Hematopoietic multipotent progenitor cell treated with erythropoietin and hydrocortisone succinate and interleukin-3 and kit ligand, for 4 days (in vitro differentiated cells): ENCODE measurements at places on chromosomes 12 and 14.
A peak's percentile ranks its signal among the peaks of the same experiment; 100 is the strongest.

DNA sequence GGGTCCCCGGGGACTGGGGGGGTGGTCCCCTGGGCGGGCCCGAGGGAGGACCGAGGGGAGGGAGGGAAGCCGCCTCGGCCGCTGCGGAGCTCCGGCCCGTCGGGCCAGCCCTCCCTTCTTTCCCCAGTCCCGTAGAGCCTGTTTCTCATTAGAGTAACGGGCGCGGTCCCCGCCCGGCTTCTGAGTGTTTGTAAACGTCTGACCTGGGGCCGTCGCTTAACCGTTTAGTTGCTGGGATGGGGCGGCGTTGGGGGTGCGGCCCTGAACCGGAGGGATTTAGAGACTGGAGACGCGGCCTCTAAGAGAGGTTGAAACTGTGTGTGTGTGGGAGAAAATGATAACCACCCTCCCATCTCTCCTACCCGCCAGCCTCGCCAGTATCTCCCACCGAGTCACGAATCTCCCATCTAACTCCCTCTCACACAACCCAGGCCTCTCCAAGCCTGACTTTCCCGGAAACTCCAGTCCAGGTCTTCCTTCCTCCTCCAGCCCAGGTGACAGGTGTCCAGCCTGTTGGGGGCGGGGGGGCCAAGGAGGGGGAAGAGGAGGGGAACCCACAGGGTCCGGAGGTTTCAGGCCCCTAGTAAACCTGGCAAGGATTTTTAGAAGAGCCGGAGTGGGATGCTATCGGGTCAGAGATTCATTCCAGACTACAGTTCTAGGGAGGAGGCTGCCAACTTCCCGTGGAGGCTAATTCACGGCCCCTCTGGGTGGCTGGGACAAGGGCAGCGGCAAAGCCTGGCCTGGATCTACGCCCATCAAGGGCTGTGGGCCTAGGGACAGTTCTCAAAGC, 1.1 kb upstream of the NFATC4 start:
- DNase-seq, result peak; percentile 87

- peak; percentile 71 for DNase-seq
These were observed 411 bp downstream of the BTBD7 start for GRCh38 chr14:93332397-93332852.

GRCh38 chr12:83823386-83824045, 1089.1 kb downstream of the SLC6A15 start:
- DNase-seq, result peak; percentile 63

DNA sequence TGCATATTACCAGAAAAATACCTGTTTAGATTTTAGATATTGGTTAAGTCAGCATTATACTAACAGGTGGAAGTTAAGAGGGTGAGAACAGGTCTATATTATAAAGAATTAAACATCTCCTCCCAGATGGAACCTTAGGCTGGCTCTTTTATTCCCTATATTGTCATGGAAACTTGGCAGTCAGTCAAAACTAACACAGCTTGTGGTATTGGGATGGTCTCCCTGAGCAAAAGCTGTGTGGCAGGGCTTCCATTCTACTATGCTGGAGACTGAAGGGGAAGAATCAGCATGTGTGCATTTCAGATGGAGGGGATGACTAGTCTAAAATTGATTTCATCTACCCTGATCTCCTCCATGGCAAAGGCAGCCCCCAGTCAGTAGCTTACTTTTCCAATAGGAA, 66.7 kb downstream of the SMOC1 start:
- no peak for DNase-seq

GRCh38 chr14:71549421-71550050, 382.7 kb upstream of the RGS6 start:
- no peak for DNase-seq

- peak; percentile 65 for DNase-seq
These were observed 34.1 kb upstream of the KLHDC2 start for GRCh38 chr14:49733836-49734235.

- DNase-seq, result no peak
These were observed 122.5 kb downstream of the ZFP36L1 start for GRCh38 chr14:68670359-68670715.

GRCh38 chr12:100868487-100868886, 73.9 kb downstream of the ANO4 start:
- no peak for DNase-seq

DNA sequence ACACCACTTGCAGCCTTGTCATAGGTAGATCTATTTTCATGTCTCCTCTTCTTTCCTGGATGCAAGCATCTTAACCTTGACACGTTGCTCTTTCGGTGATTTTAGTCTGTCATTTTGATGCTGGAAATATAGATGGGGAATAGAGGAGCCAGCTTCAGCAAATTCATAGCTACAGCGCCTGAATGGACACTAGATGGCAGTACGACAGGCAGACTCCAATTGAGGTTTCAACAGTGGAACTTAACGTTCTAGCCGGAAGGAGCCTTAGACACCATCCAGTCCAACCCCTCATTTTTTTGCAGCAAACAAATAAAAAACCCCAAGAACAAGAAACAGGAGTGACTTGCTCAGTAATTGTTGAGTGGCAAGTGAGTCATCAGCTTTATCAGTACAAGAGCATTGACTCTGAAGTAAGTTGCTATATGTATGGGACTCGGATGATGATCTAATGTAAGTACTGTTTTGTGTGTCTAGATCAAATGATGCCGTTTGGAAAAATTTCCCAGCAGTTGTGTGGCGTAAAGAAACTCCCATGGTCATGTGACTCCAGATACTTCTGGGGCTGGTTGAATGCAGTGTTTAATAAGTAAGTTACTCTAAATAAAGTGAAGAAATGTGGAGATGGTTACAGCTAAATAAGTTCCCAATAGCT, 9.0 kb downstream of the DMAC2L start:
- DNase-seq, result peak; percentile 97

DNA sequence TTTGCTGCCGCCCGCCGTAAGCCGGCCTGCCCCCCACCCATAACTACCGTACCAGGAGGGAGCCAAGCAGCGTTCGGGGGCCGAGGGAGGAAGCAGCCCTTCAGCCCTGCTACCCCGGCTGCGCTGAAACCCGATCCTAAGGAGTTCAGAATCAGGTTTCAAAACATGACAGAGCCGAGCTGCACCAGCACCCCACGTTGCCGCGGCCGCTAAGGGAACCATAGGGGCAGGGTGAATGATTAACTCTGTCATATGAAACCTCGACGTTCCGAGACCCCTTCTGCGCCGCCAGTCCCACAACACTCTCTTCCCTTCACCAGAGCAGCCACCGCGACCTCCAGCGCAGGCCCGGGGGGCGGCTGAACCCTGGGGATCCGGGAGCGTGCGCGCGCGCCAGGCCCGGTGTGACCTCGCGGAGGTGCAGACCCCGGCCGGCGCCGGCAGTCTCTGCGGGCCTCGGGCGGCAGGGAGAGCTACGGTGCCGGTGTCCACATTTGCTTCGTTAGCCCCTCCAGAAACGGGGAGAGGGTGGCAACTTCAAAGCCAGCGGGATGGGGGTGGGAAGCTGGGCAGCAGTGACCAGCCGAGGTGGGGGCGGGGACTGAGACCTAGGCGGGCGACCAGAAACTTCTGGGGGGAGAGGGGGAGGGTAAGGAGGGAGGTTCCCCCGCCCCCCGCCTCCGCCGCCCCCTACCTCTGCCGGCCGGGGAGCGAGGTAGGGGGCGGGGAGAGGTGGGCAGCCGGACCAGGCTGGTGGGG, 1.6 kb downstream of the SIX4 start:
- DNase-seq, result peak; percentile 38

- no peak for DNase-seq
These were observed 12.7 kb downstream of the BDKRB1 start for GRCh38 chr14:96268431-96269358.

DNA sequence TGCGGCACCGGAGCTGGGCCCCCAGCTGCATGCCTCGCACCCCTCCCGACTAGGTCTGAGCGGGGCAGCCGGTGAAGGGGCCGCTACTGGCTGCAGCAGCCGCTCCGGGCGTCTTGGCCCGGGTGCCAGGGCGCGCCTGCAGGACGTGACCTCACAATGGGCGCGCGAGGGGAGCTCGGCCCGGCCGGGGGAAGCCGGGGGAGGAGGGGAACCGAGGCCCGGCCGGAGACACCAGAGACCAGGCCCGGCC, 353 bp downstream of the BAG5 start:
- peak; percentile 74 for DNase-seq

GRCh38 chr14:64966976-64967375, 5.2 kb downstream of the RAB15 start:
- no peak for DNase-seq

GRCh38 chr12:23014749-23015148, 389.8 kb downstream of the ETNK1 start:
- DNase-seq, result no peak

DNA sequence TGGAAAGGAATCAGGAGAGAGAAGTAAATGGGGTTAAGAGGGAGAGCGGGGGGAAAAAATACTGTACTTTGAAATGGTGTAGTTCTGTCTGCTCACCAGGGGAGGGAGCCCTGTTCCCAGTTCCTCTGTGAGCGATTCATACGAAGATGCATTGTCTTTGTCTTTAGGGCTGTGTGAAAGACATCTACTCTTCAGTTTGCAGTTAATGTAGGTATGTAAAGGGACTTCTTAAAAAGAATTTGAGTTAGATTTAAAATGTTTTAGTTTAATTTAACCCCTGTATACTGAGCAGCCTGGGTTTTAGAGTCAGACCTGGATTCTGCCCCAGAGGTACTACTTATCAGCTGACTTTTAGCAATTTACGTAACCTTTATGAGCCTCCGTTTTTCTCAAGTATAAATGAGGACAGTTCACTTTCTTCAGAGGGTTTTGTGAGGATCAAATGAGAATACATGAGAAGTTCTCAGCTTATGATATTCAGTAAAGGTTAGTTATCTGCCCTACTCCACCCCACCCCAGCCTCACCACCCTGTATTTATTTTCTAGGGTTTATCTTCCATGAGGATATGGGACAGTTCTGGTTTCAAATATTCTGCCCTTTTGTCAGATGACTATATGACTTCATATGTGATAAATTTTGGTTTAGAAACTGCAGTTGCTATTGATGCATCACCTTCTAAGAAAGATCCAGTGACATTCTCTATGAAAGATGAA, 82.5 kb upstream of the EVL start:
- peak; percentile 88 for DNase-seq
